ENCODE measurements at places on chromosomes 11 and 22.
A peak's percentile ranks its signal among the peaks of the same experiment; 100 is the strongest.

- DNase-seq: peak; percentile 66
Measured at GRCh38 chr22:17057959-17058814, 26.6 kb upstream of the IL17RA start.

- DNase-seq: no peak
Measured at GRCh38 chr11:128717516-128717915, 23.6 kb downstream of the FLI1 start.

GRCh38 chr22:26689513-26690301 is 32.3 kb downstream of the MIAT start:
- DNase-seq: no peak

GRCh38 chr11:105447936-105448702 is 161.8 kb upstream of the GRIA4 start:
- DNase-seq: no peak

- DNase-seq: no peak
Measured at GRCh38 chr11:89147229-89147628, 30.4 kb upstream of the TYR start.

DNA sequence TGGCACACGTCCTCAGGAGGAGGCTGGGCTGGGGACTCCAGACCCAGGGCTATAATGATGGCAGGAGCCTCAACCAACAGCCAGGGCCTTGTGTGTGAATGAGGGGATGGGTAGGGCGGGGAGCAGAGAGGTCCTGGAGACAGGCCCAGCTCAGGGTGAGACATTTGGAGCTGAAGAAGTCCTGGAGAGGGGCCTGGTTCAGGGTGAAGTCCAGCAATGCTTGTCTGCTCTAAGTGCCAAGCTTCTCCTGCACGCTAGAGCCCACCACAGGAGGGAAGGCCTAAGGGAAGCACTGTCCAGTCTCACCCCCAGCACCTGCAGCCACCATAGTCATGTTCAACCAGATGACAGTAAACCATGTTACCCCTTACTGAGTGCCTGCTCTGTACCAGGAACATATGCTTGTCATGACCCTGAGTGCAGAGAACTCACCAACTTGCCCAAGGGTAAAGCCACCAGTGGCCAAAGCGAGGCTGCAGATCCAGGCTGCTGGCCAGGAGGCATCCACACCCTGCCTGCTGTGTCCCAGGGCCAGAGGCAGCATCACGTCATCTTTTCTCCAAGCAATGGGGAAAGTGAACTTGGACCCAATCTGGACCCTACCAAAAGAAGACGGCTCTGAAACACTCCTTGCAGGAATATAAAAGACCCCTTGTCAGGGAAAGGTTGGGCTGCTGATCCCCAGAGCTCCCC is 24.0 kb downstream of the LMO1 start:
- DNase-seq: no peak

GRCh38 chr11:40186437-40187263 is 1272.8 kb downstream of the LRRC4C start:
- DNase-seq: no peak

DNA sequence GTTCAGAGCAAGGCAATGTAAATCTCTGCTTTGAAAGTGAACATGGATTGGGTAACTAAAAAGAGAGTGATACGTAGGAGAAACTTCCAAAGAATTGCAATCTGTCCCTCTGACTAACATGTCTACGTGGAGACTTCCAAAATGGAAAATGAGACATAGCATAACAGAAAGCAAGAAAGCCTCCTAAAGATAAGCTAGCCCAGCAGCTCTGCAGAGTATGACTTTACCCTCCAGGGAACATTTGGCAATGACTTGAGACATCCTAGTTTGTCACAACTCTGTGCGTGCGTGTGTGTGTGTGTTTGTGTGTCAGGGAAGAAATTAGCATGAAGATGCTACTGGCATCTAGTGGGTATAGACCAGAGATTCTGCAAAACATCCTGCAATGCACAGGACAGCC is 817.4 kb downstream of the NTM start:
- no peak for DNase-seq

Measured in germinal center (tissue), 1 donor.